Stimulated activated CD8-positive, alpha-beta memory T cell treated with anti-CD3 and anti-CD28 coated beads, Interleukin-15, amount 100 ng/mL, for 48 hours (primary cell): ENCODE measurements at places on chromosomes 1 and 21.

- DNase-seq = no peak
Measured at GRCh38 chr1:206941766-206942418, 4.4 kb downstream of the PIGR start.

GRCh38 chr1:71170925-71171324, 90.1 kb upstream of the ZRANB2 start:
- DNase-seq = no peak

GRCh38 chr1:222547260-222547614, 667 bp downstream of the HHIPL2 start:
- DNase-seq = no peak

GRCh38 chr1:73463873-73464272, 734.1 kb downstream of the LRRIQ3 start:
- DNase-seq = no peak

- no peak for DNase-seq
Measured at GRCh38 chr21:45162115-45162514, 87.7 kb downstream of the ADARB1 start.

DNA sequence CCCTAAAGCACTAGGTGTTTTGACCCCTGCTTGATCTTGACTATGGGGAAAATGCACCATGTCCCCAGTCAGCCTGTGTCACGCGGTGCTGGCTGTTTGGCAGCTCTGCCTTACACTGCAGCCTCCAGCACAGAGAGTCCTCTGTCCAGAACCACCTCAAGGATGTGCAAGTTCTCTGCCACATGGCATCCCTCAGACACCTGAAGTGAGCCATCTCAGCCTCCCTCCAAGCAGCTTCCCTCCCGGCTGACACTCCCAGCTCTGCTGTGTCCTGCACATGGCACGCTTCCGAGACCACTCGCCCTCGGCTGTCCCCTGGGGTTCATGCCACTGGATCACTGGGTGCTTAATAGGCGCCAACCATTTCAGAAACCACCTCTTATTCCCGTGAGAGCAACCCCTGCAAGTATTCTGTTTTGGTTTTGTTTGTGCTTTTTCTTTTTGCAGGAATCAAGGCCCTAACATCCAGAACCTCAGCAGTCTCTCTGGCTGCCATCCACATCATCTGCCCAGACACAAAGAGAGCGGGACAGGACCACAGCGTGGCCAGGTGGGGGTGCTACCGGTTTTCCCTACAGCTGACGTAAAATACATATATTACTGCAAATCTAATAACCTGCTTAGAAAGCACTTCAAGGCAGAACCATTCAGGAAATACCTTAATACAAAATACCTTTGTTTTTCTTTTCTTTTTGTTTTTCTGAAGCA, 45.7 kb downstream of the CAPZB start:
- no peak for DNase-seq

- DNase-seq = peak; percentile 14
Measured at GRCh38 chr1:2821966-2822620, 20.6 kb upstream of the TTC34 start.

DNA sequence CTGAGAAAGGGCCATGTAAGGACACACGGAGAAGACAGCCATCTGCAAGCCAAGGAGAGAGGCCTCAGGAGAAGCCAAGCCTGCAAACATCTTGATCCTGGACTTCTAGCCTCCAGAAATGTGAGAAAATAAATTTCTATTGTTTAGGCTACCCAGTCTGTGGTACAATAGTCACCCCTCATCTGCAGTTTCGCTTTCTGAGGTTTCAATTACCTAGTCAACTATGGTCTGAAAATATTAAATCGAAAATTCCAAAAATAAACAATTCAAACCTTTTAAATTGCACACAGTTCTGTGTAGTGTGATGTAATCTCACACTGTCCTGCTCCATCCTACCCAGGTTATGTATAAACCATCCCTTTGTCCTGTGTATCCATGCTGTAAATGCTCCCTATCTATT, 52.6 kb downstream of the ZNF644 start:
- no peak for DNase-seq

GRCh38 chr1:1115136-1115785, 628 bp downstream of the C1orf159 start:
- DNase-seq = no peak

GRCh38 chr1:53653200-53653575, 85.8 kb downstream of the GLIS1 start:
- no peak for DNase-seq

GRCh38 chr1:72018562-72018961, 263.8 kb downstream of the NEGR1 start:
- DNase-seq = no peak

GRCh38 chr1:227270554-227270953, 47.7 kb downstream of the CDC42BPA start:
- DNase-seq = no peak

DNA sequence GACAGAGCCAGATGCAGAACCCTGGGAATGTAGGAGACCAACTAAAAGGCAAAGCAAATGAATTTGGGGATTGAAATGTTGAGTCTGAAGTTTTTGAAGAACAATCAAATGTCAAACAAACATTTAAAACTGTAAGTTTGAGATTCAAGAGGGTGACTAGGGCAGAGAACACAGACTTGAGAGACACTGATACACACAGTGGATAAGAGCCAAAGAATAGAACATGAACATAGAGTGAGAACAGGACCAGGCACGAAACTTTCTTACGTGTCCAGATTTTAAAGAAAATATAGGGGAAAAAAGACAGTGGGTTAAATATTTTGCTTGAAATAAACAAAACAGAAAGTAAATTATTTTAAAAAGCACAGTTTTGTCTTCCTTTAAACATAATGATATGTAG, 115.7 kb downstream of the DPYD start:
- DNase-seq = no peak

DNA sequence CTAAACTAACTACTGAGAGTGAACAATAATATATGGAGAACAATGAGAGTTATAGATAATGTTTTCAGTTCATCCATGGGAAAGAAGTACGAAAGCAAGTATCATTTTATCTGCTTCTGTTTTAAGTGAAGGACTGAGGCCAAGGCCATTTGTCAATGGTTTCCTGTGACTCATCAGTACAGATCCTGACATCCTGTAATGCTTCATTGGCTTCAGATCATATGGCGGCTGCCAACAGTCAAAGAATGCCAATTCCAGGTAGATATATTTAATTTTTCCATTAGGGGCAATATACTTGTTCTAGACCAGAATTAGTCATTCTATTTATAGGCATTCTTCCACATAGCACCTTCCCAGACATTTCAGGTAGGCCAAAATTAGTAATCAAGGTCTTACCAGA, 97.3 kb downstream of the USH2A start:
- DNase-seq = no peak

GRCh38 chr1:19512545-19512944, 27.2 kb upstream of the CAPZB start:
- no peak for DNase-seq

DNA sequence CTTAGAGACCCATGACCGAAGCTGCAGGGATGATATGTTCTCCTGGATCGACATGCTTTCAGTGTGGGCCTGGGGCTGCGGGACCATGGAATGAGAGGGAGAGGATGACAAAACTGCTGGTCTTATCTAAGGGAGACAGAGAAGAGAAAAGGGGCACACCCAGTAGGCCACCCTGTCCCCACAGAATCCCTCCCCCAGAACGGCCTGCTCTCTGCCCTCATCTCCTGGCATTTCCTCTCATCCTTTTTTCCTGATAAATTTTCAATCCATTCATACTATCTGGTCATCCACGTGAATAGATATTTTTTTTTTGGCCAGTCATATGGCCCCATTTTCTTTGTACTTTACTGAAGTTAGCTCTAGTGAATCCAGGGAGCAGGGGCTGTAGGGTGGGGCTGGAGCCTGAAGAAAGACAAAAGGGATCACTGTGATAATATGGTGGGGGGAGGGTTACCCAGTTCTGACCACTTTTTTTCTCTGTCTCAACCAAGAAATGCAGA, at the start of gene PKLR:
Gene PKLR, minus strand, starts transcription at position 97 of the 500 bp plus-strand sequence. Its CDS starts 43 bp downstream, at position 54.
- no peak for DNase-seq

GRCh38 chr1:239426821-239427475, 40.6 kb downstream of the CHRM3 start:
- no peak for DNase-seq

DNA sequence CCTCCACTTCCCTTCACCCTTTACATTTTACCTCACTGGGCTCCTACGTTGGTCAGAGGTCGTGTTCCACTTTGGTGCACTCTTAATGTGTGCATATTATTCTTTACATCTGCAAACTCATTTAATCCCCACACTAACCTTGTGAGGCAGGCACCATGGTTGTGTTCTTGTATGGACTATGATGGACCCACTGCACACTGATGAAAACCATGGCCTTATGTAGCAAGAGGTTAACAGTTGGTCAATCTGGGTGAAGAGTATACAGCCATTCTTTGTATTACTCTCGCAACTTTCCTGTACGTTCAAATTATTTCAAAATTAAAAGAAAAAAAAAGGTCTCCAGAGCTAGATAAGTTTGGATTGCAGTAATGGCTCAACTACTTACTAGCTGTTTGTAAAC, 78.5 kb downstream of the RUNX1 start:
- DNase-seq = no peak

- DNase-seq = no peak
Measured at GRCh38 chr21:16216288-16216962, 486.6 kb downstream of the USP25 start.

DNA sequence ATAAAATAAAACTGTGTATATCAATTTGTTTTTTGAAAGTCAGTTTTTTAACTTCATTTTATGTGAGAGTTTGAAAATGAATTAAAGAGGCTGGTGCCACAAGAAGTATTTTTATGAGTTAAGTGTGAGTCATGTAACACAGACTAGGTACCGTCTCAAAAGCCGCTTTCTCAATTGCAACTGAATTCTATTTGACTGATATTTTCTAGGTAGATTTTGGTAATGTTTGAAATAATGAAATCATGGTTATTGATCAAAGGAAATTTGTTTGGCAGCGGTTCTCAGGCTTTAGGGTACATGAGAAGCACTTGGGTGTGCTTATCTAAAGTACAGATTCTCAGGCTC, 4.6 kb downstream of the SNX27 start:
- no peak for DNase-seq

DNA sequence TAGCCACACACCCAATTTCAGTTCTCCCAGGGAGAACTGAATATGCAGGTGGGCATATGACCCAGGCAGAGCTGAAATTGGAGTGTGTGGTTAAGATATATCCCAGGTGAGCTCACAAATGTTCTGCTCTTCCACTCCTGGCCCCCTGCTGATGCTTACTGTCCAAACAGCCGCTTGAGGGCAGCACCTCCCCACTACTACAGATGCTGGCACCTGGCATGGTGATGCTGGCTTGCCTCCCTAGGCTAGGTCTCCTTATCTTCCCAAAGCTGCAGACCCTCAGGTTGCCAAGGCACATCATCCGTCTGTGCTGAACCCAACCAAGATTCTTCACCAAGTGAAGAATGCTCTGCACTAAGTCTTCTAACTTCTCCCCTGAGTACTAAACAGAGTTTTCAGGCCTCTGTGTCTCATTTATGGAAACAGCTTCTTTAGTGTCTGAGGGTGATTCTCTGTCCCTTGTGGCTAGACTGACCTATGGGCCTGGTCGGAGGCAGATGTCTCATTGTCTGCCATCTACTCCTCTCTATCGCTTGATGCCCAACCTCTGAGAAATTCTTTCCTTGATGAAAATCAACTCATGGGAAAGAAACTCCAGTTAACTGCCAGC, 27.2 kb downstream of the XCL1 start:
- DNase-seq = peak; percentile 39

- DNase-seq = no peak
Measured at GRCh38 chr1:211145944-211146343, 12.0 kb upstream of the KCNH1 start.

DNA sequence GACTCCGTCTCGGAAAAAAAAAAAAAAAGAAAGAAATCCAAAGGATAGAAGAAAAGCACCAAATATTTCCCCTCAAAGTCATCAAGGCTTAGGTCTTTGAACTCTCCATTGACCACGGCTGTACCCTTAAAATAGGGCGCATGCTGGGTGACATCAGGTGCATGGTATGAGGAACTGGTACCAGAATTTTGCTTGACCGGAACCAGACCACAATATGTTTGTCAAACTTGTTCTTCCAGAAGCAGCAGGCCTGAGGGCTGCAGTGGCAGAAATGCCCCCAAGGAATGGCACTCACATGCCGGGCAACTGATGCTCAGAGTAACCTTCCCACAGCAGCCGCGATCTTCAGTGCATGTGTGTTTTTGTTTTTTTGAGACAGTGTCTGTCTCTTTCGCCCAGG, 21.0 kb downstream of the RCC1 start:
- no peak for DNase-seq

DNA sequence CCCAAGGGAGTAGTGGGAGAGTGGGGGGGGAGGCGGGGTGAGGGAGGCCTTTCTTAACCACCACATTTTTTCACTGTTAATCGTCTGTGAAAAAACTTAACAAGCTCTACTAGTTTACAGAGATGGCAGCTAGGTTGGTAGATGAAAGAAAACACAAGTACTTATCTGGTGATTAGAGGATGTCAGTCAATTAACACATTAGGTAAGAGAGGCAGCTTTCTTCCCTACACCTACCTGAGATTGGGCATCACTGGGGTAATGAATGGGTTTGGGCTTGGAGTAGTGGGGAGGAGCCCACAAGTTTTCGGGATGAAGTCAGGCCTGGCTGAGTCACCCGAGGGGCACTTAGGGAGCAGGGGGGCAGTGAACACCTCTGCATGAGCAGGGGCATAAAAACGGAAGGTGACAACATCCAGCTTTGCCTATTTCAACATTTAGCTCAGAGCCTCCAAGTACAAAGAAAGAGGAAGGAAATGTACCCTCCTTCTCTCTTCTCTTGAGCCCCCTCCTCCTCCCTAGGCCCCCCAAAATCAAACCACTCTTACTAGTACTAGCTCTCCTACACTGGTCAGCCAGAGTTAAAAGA, 2.5 kb downstream of the LBR start:
- DNase-seq = no peak

GRCh38 chr1:202010180-202011015, at the start of gene ELF3:
TSS of gene ELF3 (plus strand) at chr1:202010587. CDS start at chr1:202011137, 550 bp downstream.
- DNase-seq = no peak

DNA sequence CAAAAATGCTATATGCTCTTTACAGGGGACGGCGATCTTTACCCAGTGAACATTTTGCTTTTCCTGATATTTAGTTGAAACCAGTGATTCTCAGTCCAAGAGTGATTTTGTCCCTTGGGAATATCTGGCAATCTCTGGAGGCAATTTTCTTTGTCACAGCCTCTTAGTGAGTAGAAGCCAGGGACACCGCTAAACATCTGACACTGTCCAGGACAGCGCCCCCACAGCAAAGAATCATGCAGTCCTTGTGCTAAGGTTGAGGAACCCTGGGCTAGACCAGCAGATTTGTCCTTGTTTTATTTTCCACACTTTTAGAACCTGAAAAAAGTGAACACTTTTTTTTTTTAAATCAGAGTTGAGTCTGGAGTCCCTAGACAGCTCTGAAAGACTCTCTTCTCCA, 13.1 kb downstream of the EVA1C start:
- DNase-seq = no peak

- DNase-seq = no peak
Measured at GRCh38 chr1:21814981-21815582, 3.0 kb downstream of the LDLRAD2 start.
